ENCODE measurements at places on chromosomes 6 and 20.

DNA sequence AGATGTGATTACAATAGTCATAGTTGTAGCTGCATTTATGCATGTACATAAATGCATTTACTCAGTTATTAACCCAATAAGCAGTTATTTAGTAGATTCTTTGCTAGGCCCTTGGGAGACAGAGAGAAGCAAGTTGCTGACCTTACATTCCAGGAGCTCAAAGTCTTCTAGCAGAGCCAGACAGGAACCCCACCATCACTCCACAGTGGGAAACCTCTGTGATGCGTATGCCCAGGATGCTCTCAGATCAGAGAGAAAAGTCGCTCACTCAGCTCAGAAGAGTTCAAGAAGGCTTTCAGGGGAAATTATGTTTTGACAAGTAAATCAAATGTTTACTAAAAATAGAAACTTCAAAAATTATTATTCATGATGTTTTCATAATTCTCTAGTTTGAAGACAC, 146.3 kb upstream of the EXOC2 start:
- DNase-seq, result no peak

GRCh38 chr6:170464524-170464979, 88.6 kb downstream of the PSMB1 start:
- DNase-seq, result no peak

GRCh38 chr20:47318027-47318585, 38.4 kb downstream of the ZMYND8 start:
- DNase-seq, result no peak

GRCh38 chr6:6503191-6503590, 85.3 kb upstream of the LY86 start:
- DNase-seq, result no peak

- DNase-seq, result no peak
These were observed 53.4 kb downstream of the EDN1 start for GRCh38 chr6:12343440-12344162.

DNA sequence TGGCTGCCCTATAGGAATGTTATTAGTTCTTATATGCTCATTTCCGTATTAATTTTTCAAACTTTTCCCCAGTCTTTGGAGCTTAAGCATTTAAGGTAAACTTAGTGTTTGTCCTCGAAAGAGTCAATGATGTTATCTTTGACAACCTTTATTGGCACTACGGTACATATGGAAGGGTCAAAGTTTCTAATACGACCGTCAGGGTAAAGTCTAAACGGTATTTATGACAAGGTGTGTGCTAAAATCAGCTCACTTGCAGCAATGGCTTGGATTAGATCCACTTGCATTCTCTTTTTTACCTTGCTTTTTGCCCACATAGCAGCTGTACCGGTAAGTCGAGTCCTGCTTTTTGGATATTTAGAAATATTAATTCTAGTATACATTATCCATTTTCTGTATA, at the start of gene MEP1A:
TSS of gene MEP1A (plus strand) at position 252 of the 400 bp plus-strand sequence. CDS start at position 262, 10 bp downstream.
- no peak for DNase-seq

DNA sequence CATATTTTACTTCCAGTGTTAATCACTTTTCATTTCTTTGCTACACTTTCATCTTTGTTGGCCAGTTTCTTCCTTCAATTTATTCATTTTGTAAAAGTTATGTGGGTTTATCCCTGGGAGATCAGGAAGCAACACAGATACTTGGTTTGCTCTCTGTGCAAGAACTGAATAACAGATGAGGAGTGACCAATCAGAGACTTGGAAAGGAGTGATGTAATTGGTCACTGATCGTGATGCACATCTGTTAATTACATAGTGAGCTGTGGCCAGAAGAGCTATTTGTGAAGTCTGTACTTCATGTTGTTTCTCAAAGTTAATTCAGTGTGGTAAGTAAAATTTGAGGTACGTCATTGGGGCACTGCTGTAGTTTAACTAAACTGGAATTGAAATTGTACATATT, 21.3 kb downstream of the ANKRD6 start:
- DNase-seq, result peak; percentile 49

- DNase-seq, result no peak
These were observed 50.6 kb downstream of the FUT9 start for GRCh38 chr6:96066376-96066775.

DNA sequence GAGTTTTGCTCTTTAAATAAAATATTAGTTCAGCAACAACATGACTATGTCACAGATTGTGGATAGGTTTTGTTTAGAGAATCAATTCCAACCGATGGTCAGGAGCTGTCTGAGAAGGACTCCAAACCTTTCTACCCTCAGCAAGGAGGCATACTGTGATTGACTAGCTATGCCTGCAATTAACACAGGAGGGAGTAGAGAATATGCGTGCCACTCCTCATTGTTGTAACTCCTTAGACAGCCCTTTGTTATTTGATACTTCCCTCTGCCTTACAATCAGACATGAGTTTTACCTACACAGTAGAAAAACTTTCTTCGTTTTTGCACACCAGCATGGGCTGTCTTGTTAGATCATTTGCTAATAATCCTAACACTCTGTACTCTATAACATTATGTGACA, 796.5 kb downstream of the PRIM2 start:
- peak; percentile 41 for DNase-seq

GRCh38 chr6:166850677-166851076, 105.7 kb downstream of the RNASET2 start:
- DNase-seq, result no peak

- DNase-seq, result no peak
These were observed 3.8 kb upstream of the MAS1L start for GRCh38 chr6:29491574-29491973.

- DNase-seq, result peak; percentile 86
These were observed 114.4 kb upstream of the PRND start for GRCh38 chr20:4607287-4607713.

GRCh38 chr20:51265361-51265760, 242.5 kb upstream of the KCNG1 start:
- DNase-seq, result no peak

- DNase-seq, result no peak
These were observed 3.5 kb downstream of the TREML1 start for GRCh38 chr6:41150671-41151070.

DNA sequence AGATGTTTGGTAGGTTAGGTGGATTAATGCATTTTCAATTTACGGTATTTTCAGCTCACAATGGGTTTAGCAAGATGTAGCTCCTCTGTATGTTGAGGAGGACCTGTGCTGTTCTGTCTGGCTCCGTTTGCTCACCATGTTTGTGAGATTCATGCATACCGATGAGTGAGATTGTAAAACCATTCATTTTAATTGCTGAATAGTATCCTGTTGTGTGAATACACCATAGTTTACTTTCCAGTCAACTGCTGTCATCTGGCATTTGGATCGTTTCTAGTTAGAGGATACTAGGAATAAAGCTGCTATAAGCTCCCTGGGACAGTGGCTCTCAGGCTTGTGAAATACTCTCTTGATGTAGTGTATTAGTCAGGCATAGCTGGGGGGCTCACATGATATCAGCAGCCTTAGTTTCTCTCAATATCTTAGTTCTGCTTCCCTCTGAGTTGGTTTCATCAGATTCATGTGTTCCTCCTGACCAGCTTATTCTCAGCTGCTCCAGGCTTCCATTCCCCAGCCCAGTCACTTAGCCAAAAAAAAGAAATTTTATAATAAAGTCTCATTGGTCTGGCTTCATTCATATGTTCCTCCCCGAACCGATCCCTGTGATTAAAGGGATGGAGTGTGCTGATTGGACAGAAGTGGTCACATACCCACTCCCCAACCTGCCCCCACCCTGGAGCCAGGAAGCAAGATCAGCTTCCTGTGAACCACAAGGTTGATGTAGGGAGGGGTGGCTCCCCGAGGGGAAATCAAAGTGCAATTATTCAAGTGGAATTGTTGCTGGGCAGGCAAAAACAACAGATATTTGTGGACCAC, 10.9 kb upstream of the B4GALT5 start:
- no peak for DNase-seq

- no peak for DNase-seq
These were observed 61.1 kb upstream of the GTSF1L start for GRCh38 chr20:43787937-43788336.

- DNase-seq, result no peak
These were observed 13.3 kb upstream of the MYT1 start for GRCh38 chr20:64150756-64151632.

GRCh38 chr6:101926149-101926925, 532.8 kb downstream of the GRIK2 start:
- DNase-seq, result no peak

DNA sequence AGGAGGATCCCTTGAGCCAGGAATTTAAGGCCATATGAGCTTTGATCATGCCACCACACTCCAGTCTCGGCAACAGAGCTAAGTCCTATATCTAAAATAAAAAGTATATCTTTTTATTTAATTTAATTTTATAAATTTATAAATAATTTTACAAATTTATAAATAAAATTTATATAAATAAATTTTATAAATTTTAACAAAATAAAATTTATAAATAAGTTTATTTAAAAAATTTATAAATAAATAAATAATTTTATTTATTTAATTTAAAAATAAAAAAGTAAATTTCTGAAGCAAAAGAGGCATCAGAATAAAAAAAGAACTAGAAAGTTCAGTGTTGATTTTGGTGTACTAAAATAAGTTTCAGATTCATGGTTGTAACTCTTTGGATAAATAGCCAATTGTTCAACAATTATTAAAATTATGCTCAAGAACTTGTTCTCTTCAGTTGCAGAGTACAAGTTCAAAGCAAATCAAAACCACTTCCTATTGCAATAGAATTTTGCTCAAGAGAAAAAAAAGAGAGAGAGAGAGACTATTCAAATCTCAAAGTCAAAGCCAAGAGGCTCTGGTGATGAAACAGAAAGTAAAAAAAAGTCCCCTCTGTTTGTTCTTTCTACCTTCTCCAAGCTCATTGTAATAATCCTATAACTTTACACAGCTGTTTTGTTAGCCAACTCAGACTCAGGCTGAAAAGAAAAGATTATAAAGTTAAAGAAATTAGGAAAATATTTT, 547.5 kb upstream of the ADGRB3 start:
- DNase-seq, result peak; percentile 72

GRCh38 chr6:157323966-157324300, 614 bp upstream of the TMEM242 start:
- peak; percentile 46 for DNase-seq

GRCh38 chr6:3577517-3577916, 120.7 kb upstream of the SLC22A23 start:
- no peak for DNase-seq

DNA sequence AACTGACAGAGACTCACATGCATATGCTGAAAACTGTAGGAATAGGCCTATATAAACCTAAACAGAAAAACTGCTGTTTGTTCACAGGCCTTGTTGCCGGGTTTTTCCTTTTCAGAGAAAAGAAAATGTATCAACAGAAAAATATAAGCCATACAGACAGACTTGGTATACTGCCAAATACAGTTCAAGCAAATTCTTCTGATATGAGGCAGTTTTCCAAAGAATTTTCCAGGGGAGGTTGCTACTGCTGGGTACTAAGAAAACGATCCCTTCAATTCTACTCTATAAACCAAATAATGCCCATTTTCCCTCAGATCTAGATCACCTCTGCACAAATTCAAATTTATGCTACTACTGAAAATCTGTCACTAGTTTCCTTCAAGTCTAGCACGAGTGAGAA, 59.4 kb downstream of the ME1 start:
- DNase-seq, result no peak

DNA sequence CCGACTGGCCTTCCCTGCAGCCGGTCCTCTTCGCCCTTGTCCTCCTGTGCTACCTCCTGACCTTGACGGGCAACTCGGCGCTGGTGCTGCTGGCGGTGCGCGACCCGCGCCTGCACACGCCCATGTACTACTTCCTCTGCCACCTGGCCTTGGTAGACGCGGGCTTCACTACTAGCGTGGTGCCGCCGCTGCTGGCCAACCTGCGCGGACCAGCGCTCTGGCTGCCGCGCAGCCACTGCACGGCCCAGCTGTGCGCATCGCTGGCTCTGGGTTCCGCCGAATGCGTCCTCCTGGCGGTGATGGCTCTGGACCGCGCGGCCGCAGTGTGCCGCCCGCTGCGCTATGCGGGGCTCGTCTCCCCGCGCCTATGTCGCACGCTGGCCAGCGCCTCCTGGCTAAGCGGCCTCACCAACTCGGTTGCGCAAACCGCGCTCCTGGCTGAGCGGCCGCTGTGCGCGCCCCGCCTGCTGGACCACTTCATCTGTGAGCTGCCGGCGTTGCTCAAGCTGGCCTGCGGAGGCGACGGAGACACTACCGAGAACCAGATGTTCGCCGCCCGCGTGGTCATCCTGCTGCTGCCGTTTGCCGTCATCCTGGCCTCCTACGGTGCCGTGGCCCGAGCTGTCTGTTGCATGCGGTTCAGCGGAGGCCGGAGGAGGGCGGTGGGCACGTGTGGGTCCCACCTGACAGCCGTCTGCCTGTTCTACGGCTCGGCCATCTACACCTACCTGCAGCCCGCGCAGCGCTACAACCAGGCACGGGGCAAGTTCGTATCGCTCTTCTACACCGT, 6.1 kb downstream of the UBD start:
- no peak for DNase-seq

DNA sequence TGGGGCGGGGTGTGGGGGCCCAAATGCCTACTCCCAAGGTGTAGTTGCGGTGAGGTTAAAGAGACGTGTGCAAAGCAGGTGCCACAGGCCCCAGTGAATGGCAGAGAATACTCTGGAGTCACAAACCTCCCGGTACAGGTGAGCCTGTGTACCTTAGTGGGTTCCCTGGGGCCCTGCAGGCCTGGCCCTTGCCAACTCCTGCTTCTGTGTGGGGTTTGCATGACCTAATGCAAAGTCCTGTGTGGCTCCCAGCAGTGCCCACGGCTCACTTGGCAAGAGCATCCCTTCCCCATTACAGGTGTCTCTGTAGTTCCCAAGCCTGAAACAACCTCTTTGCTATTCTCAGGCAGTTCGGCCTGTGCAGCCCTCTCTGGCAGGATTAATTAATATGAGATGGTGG, 17.5 kb downstream of the SPDEF start:
- DNase-seq, result no peak

DNA sequence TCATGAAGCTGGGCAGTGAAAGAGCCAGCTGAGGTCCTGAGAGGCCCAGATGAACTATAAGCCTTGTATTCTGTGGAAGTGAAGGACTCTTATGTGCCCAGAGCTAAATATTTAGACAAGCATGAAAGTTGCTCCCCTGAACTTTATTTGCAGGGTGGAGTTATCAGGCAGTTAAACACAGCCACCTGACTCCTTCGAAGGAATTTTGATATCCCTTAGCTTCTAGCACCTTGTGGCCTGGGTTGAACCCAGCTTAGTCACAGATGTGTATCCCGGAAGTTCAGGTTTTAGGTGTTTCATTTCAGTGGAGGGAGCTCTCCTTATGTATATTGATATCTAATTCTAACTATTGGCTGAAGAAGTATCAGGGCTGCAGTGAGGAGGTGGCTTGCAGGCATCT, 20.4 kb downstream of the NR2E1 start:
- DNase-seq, result no peak

DNA sequence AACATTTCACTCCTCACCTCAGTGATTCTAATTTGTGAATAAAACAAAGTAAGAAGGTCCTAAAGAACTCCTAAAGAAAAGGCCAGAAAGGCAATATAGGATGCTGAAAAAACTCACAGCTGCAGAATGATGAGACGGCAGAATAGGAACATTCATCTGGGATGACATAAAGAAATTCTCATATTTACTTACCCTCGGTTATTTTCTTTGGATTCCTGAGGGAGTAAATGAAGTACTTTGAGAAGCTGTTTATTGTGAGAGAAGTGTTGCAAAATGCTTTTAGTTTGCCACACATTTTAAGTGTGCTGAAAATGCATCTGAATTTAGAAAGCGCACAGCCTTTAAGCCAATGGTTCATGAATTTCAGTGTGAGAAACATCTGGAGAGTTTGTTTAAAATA, 35.7 kb upstream of the RBL1 start:
- DNase-seq, result no peak
